ENCODE measurements at places on chromosomes 6 and 20. TPM values are rescaled to one million over a fixed set of nuclear protein-coding genes. Genes with fewer than 3 reads are reported as not detected.

DNA sequence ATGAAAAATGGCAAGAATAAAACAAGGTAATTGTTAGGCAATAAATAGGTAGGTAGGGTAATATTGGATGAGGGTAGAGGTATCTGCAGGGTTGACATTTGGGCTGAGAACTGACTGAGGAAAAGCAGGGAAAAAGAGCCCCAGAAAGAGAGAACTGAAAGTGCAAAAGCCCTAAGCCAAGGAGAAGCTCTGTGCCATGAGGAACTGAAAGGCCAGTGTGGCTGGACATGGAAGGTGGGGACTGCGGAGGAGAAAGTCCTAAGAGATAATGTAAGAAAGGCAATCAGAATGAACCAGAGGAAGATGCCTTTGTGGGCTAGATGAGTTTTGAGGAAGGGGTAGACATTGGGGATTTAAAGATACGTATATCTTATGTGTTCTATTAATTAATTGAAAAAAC is 9.9 kb upstream of the HIVEP2 start:
- DNase-seq: no peak

DNA sequence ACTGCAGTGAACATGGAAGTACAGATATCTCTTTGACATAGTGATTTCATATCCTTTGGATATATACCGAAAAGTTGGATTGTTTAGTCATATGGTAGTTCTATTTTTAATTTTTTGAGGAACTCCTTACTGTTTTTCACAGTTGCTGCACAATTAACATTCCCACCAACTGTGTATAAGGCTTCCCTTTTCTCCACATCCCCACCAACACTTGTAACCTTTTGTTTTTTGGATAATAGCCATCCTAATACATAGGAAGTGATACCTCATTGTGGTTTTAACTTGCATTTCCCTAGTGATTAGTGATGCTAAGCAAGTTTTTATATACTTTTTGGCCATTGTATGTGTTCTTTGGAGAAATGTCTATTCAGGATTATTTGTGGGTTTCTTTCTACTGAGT is 45.1 kb upstream of the TENT5A start:
- DNase-seq: no peak

- no peak for DNase-seq
Measured at GRCh38 chr6:23173234-23173633, 603.9 kb downstream of the HDGFL1 start.

DNA sequence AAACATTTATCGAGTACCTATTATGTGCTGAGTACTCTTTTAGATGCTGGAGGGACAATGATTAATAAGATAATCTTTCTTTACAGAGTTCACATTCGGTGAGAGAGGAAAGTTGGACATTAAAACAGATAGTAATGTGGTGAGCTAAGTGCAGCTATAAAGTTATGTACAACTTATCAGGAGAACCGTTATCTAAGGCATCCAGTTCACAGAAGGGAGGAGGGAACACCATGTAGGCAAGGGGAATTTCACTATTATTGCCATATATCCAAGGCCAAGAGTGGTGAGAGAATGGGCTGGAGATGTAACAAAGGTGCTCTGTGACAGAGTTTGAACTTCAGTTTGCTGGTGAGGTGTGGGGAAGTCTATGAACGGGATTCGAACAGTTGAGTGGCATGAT is 105.8 kb downstream of the CARMIL1 start:
- no peak for DNase-seq

- DNase-seq: no peak
Measured at GRCh38 chr20:12241065-12241464, 323.4 kb downstream of the BTBD3 start.

GRCh38 chr6:111552241-111552744 is 53.4 kb downstream of the TRAF3IP2 start:
- peak; percentile 64 for DNase-seq

- DNase-seq: no peak
Measured at GRCh38 chr6:84847390-84848160, 83.2 kb upstream of the TBX18 start.

The FOXA2 gene
- not detected for total RNA-seq

GRCh38 chr6:159969204-159969912 is 476 bp downstream of the IGF2R start:
- peak; percentile 57 for DNase-seq

DNA sequence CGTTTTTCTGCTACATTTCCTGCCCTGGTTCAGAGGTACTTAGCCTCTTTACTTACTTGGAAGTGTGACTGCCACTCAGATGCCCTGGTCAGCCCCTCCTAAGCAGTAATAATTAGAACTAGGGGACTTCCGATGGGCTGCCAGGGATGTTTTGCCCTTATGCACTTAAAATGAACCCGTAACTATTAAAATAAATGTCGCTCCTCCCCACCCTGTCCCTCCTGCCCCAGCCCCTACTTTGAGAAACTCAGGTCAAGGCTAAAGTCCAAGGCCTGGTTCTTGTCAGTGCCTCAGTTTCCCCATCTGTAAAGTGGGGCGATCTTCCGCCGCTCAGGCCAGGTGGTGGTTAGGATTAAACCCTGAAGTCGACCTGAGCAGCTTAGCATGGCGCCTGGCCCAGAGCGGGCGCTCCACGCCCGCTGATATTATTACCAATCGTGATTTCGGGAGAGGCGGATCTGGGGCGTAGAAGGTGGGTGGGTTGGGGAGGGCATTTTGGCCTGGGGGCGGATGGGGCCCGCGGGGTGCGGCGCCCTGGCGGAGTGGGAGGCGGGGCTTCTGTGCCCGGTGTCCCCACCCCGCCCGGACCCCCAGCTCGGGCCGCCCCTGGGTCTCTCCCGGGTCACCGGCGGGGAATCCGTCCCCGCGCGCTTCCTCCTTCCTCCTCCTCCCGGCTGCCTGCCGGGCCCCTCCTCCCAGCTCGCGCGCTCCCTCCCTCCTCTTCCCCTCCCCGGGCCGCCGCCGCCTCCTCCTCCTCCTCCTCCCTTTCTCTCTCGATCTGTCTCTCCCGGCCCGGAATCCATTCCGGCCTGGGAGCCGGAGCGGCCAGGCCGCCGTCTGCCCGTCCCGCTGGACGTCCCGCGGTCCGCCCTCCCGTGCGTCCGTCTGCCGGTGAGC is at the start of gene SRC:
Gene SRC (plus strand): TSS at position 802 of the 897 bp plus-strand sequence. CDS start 38,014 bp downstream, outside the sequence.
- peak; percentile 81 for DNase-seq
